Stimulated activated naive CD4-positive, alpha-beta T cell treated with Interleukin-2 at 50 U/mL for 16 hours (primary cell): ENCODE measurements at places on chromosomes 16 and 17.

- no peak for DNase-seq
These were observed 185.0 kb downstream of the TANC2 start for GRCh38 chr17:63150994-63151464.

- DNase-seq, result no peak
These were observed 32.1 kb downstream of the CTCF start for GRCh38 chr16:67594256-67594915.

GRCh38 chr16:7921345-7921744, 588.7 kb downstream of the RBFOX1 start:
- DNase-seq, result no peak

DNA sequence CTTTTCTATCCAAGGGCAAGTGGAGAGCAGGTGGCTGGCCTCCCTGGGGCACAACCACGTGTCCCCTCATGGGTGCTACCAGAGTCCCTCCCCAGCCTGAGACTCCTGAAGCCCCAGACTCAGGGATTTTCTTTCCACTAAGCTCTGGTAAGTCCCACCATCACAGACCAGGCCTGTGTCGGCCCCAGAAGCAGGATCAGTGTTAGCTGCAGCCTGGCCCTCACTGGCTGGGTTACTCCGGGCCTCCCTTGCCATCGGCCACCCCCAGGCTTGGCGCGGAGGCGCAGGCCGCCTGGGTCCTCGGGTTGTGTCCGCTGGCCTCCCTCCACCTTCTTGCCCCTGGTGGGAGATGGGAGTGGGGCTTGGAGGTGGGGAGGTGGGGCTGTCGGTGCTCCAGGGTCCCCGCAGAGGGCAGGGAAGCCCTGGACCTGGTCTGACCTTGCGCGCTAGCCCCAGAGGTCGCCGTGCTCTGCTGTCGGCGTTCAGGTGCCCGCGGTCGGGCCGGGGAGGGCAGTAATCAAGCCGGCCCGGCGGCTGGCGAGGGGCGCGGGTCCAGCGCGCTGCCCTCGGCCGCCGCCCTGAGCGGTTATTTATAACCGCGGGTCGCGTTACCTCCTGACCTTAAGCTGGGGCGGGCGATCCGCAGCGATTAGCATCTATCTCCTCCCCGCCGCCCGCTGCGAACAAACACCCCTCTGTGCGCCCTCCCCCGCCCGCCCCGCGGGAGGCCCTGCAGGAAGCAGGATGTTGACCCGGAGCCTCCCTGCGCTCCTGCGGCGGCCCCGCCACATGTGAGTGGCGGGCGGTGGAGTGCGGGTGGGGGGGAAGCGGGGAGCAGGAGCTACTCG, 78.1 kb upstream of the TOB1 start:
- DNase-seq, result peak; percentile 73

DNA sequence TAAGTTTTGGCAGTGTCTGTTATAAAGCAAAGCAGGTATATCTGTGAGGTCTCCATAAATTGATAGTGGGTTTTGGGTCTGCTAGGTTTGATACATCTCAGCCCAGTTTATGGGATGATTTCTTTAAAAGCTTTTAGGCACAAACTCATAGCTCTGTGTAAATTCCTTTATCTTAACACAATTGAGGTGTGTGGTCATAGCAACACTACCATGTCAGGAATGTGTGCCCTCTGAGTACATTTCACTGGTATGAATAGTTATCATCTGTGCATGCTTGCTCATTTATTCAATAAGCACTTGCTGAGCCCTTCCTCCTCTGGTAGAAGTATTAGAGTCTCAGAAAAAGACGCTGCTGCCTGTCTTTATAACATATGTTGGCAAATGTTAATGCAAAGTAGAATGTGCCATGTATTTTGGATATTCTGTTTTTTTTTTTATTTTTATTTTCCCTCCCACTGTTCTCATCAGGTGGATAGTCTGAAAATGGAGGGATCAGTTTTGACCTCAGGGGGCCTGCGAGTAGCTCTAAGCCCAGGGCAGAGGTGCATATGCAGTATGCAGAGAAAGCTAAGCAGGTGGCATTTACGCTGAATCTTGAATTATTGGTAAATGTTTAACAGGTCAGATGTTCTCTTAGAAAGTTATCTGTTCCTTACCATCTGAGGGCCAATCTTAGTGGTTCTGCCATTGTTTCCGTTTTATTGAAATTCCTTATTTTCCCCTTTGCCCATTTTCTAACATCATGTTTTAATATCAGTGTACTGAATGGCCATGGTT, 90.7 kb downstream of the WNT3 start:
- DNase-seq, result no peak

GRCh38 chr17:69326377-69327059, 415 bp downstream of the ABCA5 start:
- DNase-seq, result no peak

DNA sequence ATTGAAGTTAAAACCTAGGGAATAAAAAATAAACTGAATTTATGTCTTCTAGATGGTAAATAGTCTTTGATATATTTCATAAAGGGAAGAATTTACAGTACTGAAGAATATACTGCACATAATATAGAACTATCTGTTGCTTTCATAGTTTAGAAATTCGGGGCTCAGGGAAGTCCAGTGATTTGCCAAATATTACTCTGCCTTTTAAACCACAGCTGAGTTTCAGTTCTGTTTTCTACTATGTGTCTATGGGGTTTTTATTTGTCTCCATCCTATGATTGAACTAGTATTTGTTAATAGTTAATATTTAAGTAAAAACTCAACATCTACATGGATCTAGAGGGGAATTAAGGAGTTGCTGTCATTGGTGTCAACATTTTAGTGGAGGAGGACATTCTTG, 715.0 kb upstream of the CDH8 start:
- DNase-seq, result no peak

GRCh38 chr16:57751539-57752202, 16.1 kb downstream of the KATNB1 start:
- no peak for DNase-seq

DNA sequence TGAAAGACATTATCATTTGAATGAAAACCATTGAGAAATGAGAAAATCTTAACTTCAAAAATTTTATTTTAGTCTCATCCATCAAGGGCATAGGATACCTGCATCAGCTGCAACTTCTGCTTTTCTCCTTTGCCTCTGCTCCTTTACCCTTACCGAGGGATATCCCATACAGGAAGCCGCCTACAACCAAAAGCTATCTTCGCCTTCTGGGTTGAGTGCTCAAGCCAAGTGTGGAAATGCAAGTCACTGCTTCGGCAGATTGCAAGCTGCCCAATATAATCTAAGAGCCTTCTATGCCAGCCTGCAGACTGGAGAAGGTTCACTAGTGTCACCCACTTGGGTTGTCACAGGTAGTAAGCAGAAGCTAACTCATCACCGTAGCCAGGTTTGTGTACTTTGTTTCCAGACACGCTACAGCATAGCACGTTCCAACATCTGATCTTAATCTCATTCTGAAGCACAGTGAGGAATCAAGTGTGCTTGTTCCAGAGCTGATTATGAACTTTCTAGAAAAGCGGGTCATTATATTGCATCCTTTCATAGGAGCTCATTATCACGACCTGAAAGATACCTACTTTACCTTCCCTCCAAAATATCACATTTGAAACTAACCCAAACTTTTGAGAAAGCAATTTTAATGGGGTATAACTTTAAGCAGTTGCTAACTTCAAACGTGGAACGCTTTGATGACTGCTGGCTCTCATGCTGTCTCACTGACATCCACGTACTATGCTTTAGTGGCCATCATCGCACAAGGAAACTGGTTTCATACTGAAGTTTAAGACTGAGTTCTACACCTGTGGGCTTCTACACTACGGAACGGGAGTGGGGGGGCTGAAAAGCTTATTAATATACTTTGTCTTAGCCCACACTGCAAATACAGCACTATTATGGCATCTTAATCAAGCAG, 8.0 kb upstream of the UNK start:
- DNase-seq, result no peak

GRCh38 chr16:3536851-3537250, 36.0 kb downstream of the CLUAP1 start:
- DNase-seq, result no peak

DNA sequence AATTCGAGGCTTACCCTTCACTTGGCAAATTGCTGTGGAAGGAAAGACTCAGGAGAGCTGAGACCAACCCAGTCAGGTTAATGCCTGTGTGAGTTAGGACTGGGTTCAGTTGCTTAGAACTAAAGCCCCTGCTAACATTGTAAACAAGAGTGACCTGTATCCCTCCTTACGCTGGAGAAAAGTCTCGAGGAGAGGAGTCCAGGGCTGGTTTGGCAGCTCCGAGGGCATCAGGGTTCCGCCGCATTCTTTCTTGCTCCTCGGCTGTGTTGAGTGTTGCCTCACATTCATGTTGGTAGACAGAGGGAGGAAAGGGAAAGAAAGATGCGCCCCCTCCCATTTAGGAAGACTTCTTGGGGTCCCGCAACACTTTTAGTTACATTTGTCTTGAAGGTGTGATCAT, 18.5 kb downstream of the VPS35L start:
- DNase-seq, result no peak

GRCh38 chr16:78474762-78475161, 375.3 kb downstream of the WWOX start:
- DNase-seq, result no peak

DNA sequence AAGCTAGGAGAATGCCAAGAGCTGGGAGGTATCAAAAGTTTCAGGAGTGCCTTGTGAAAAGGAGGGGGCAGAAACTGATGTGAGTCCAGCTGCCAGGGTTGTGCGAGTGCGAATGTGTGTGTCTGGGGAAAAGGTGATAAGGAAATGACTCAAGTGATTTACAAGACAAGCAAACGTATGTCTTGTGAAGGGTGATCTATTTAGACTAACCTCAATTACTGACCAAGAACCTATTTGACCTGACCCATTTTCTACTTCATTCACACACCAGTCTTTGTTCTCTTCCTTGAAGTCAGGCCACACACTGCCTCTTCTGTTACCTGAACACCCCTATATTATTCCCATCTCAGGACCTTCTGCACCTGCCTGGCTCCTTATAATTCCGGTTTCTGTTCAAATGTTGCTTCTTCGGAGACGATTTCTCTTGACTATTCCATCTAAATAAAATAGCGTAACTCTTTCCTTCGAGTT, 1.0 kb downstream of the GDE1 start:
- DNase-seq, result no peak

DNA sequence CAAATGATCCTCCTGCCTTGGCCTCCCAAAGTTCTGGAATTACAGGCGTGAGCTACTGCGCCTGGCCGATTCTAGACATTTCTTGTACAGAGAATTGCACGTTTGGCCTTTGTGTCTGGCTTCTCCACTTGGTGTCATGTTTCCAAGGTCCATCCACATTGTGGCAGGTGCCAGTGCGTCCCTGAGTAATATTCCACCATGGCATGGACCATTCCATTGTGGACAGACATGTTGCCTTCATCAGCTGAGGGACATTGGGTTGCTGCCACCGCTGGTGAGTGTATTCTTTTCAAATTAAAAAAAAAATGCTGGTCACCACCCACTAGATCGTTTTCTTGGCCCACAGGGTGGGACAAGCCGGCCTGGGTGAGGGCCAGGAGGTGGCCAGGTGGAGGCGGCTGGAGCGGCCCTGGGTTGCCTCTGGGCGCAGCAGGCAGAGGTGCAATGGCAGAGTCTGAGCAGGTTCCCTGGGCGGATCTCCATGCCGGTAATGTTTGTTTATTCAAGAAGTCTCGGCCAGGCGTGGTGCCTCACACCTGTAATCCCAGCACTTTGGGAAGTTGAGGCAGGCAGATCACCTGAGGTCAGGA, 274.1 kb downstream of the SEC14L1 start:
- no peak for DNase-seq

GRCh38 chr17:73899839-73900238, 255.6 kb upstream of the SDK2 start:
- no peak for DNase-seq

GRCh38 chr17:39754958-39755553, 17.3 kb downstream of the GRB7 start:
- no peak for DNase-seq

GRCh38 chr17:19727501-19728078, 11.2 kb upstream of the SLC47A2 start:
- no peak for DNase-seq

DNA sequence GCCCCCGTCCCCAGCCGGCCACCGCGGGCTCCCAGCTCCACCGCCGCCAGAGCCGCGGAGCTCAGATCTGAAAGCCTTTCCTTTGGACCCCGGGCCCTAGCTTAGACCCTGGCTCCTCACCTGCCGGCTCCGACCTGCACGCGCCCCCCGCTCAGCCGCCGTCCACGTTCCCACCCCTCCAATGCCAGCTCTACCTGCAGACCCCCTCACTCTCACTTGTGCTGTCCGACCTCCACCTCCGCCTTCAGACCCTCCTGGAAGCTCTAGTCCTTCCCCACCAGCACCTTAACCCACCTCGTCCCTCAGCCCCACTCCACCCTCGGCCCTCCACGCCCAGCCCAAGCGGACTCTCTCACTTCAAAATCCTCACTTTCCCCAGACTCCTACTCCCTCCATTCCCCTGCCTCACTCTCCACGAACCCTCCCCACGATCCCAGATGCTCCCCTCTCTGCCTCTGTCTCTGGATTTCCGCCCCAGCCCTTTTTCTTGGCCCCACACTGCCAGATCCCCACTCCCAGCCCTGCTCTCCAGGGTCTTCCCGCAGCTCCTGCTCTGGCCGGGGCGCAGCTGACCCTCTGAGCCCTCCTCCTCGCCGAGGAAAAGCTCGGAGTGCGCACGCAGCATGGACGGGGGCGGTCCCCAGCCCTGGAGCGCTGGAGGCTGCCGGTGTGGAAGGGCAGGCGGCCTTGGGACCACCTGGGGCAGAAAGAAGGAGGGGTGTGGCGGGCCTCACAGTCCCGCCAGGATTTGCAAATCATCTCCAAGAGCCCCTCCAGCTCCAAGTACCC, at the start of gene TMEM114:
TMEM114 (minus strand) TSS at position 612 of the 789 bp plus-strand sequence. CDS start 673 bp downstream, outside the sequence.
- no peak for DNase-seq

- DNase-seq, result no peak
These were observed 59.6 kb upstream of the ENPP7 start for GRCh38 chr17:79671085-79671694.

DNA sequence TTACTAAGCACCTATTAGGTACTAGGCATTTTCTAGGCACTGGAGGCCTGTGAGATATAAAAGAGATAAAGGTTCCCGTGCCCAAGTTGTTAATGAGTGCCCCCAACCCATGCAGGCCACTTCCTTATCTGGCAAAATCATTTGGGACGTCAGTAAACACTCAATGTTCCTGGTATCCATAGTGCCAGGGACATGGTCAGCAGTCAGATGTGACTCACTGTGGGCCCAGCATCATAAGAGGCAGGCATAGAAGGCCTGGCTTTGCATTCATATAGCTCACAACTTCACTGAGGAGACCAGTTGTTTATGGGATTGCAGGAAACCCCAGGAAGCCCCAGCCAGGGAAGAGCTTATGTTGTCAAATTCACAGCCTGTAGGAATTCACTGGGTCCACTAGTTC, 81.1 kb downstream of the MRC2 start:
- DNase-seq, result no peak
